ENCODE measurements at places on chromosomes 2 and 18.

DNA sequence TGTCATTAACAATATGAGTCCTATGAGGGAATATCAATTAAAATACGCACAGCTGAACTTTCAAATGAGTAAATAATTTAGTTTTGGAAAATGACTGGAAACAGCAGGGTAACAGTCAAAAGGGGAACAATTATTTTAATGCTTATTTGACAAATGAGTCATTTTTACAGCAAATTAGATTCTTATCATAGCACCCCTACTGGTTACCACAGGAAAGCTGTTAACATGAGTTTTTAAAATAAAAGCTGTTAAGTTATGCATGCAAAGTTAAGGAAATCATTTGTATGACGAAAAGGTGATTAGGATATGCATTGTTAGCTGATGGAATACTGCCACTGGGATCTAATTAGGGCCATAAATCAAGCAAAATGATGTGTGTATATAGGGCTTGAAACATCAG lies 435.1 kb upstream of the MEIS1 start:
- no peak for DNase-seq
- H3K36me3 ChIP-seq, result no peaks in the 10 kb centered on the region
- no peak overlapping the region for H3K27ac ChIP-seq
- H3K27me3 ChIP-seq, result no peaks in the 10 kb centered on the region
- no peak overlapping the region for H3K4me3 ChIP-seq

DNA sequence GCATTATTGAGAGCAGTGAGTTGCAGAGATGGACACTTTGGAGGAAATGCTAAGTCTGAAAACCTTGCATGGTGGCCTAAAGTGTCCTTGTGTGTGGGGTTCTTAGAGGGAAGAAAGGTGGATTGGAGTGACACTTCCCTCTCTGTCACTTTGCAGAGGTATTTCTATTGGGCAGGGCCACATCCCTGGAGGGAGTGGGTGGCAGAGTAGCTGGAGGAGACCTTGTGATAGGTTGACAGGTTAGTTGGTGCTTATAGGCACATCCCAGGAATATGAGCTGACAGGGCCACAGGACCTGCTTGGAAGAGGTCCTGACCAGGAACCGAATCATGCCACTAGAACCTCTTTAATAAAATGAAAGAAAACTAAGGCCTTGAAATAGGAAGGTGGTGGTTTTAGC lies 972 bp upstream of the IGFBP5 start:
- H3K27me3 ChIP-seq, result no peaks in the 10 kb centered on the region
- no peak overlapping the region for H3K27ac ChIP-seq
- H3K4me1 ChIP-seq, result peaks cover 2% of the 10 kb centered on the region
- DNase-seq, result no peak
- H3K36me3 ChIP-seq, result no peaks in the 10 kb centered on the region

DNA sequence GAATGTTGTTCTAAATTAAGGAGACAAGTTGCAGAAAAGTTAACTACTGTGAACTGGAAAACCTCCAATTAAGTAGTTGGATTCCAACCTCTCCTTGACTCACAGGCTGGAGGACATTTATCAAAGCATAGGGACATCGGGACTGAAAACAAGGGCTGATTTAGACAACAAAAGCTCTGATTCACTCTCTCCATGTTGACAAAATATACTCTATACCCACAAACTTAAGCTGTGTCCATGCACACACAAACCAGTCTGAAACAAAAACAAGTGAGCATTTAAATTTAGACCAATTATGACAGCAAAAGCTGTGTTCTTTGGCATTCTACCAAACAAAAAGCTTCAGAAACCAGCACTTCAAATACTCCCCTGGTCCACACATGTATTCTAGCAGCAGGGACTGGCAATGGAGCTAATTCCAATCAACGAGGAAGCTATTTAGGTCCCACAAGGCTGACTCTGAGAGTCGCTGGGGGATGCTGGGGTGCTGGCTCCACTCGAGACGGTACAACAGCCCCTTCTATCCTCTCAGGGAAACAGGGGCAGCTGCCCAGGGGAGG lies 71.4 kb downstream of the NXPH2 start:
- DNase-seq, result no peak
- H3K36me3 ChIP-seq, result no peaks in the 10 kb centered on the region
- H3K4me1 ChIP-seq, result no peaks in the 10 kb centered on the region
- H3K4me3 ChIP-seq, result no peak overlapping the region
- no peak overlapping the region for H3K27ac ChIP-seq

DNA sequence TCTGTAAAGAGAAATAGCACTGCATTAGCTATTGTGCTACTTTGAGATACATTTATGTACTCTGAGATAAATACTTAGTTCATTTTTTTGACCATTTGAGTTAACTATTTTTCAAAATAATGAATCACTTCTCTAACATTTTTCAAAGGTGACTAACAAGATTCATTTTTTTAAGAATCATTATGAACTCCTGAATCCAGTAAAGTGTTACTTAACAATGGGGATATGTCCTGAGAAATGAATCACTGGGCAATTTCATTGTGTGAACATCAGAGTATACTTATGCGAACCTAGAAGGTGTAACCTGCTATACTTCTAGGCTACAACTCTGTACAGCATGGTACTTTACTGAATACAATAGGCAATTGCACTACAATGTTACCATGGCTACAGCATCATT lies 355.8 kb downstream of the ARL6IP6 start:
- no peaks in the 10 kb centered on the region for H3K4me1 ChIP-seq
- no peaks in the 10 kb centered on the region for H3K27me3 ChIP-seq
- DNase-seq, result no peak
- H3K4me3 ChIP-seq, result no peak overlapping the region

DNA sequence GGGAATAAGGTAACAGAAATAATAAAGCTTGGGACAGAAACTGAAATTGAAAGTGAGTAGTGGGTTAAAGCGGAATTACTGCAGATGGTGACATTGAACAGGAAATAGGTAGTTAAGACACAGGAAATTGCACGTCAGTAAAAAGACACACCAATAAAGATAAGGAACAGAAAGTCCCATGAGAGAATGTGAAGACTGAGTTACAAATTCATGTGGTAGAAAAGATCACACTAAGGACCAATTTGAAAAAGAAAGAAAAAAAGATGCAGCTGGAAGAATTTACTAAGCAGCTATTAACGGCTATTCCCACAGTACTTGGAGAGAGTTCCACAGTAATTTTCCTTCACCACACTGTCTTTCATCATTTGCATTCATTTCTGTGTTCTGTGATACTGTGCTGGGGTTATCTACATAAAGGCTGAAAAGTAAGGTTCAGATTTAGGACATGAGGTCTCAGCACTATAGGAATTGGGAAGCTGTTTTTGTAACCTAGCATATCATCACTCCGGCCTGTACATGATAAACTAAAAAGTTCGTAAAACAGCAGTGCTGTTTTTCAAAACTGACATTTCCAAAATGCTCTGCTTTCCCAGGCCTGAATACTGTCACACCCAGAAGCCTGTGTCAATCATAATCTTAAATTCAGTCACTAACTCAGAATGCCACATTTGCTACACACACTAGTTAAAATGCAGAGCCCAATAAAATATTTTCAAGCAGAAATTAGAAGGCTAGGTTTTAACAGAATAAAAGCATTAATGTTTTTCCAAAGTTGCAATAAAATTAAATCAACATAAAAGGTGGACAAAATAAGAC lies 42.9 kb downstream of the SRBD1 start:
- H3K27me3 ChIP-seq, result no peaks in the 10 kb centered on the region
- no peak overlapping the region for H3K4me3 ChIP-seq
- DNase-seq, result no peak
- H3K4me1 ChIP-seq, result no peaks in the 10 kb centered on the region

GRCh38 chr2:99469394-99469793 lies 20.4 kb downstream of the REV1 start:
- no peak overlapping the region for H3K27ac ChIP-seq
- H3K4me1 ChIP-seq, result no peaks in the 10 kb centered on the region
- DNase-seq, result no peak
- H3K36me3 ChIP-seq, result no peaks in the 10 kb centered on the region
- no peak overlapping the region for H3K4me3 ChIP-seq
- no peaks in the 10 kb centered on the region for H3K27me3 ChIP-seq

Measured in iPS DF 6.9 (cell line).